ENCODE measurements at places on chromosomes 5 and 9.

GRCh38 chr5:8729437-8729836, 816.4 kb downstream of the SEMA5A start:
- DNase-seq = no peak

DNA sequence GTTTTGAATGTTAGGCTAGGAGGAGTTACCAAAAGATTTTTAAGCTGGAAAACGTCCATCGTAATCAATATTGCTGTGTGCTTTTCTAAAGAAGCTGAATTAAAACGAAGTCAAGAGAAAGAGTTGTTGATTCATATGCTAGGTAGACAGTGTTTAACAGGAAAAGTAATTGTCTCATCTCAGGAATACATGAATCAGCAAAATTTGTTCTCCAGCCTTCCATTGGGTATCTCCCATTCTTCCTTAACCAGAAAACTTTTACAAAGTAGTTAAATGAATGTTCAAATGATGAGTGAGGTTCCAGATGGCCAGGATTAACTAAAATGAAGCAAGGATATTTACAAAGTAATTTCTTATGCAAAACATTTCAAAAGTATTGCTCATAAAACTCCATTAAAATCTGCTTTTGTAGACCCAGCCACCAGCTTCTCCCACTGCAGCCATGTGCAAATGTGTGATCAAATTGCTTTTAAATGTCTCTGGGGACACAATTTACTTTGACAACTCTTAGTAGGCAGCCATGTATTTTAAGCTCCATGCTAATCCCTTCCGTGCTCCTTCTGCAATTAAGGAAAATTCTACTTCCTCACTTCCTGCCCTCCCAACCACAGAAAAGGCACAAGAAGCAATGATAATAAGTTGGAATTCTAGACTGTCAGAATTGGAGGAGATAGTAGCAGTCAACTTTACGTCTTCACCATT, 121.2 kb downstream of the HTR4 start:
- no peak for DNase-seq

- DNase-seq = no peak
Observed at GRCh38 chr9:6078382-6079105, 63.1 kb upstream of the RANBP6 start.

DNA sequence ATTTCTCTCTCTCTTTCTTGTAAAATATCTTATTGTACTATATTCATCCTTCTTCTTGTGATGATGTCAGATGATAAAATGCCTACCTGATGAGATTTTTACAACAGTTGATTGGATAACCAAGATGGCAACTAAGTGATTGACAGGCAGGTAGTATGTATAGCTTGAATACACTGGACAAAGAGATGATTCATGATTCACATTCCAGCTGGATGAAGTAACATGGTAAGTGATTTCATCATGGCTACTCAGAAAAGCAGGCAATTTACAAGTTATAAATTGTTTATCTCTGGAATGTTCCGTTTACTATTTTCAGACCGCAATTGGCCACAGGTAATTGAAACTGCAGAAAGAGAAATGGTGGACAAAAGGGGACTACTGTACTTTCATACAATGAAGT, 1471.7 kb upstream of the C9orf72 start:
- no peak for DNase-seq

DNA sequence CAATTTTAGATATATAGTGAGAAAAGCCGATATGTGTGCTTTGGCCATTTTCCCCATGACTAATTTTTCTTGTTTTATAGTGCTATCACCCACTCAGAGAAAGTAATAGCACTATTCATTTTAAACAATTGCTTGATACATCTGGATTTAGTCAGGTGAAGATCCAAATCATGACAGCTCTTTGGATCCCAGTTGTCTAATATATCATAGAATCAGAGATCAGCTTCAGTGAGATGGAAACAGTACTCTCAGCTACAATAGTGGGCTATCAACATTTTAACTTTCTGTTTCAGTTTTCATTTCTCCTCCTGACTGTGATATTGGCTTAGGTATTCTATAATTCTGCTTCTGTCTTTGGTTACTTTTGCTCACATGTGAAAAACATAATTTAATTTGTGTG, 38.7 kb downstream of the VCAN start:
- no peak for DNase-seq

Measured in left hindlimb (tissue), 1 donor.